ENCODE measurements at places on chromosomes 12 and 14.

GRCh38 chr14:51717766-51718165, 66.1 kb downstream of the FRMD6 start:
- no peak for DNase-seq

GRCh38 chr12:131390412-131391334, 320.2 kb upstream of the SFSWAP start:
- peak; percentile 5 for DNase-seq

GRCh38 chr12:108240928-108241327, 98.2 kb downstream of the CMKLR1 start:
- no peak for DNase-seq

- peak; percentile 73 for DNase-seq
These were observed 75.2 kb upstream of the TMCC3 start for GRCh38 chr12:94725375-94726168.
